Hematopoietic multipotent progenitor cell (in vitro differentiated cells): ENCODE measurements at places on chromosomes 7 and 10. TPM values are rescaled to one million over a fixed set of nuclear protein-coding genes. Genes with fewer than 3 reads are reported as not detected.

DNA sequence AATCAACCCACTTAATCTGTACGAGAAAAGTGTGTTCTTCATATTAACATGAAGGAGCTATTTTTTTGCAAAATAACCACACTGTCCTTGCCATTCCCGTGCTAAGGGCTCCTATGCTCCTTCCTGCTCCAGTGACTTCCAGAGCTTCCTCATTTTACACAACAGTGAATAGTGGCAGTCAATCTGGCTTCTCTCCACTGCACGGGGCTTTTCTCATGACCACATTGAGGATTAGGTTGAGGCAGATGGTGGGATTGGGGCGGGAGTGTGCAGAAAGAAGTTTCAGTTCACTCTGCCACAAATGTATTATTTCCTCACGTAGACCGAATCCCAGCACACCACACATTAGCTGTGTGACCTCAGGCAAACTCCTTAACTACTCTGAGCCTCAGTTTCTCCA, 235.1 kb downstream of the ARHGAP12 start:
- DNase-seq: no peak

- no peak for DNase-seq
Observed at GRCh38 chr7:13560441-13560840, 429.0 kb downstream of the ETV1 start.

GRCh38 chr7:134284952-134285351, 31.8 kb downstream of the SLC35B4 start:
- no peak for DNase-seq

DNA sequence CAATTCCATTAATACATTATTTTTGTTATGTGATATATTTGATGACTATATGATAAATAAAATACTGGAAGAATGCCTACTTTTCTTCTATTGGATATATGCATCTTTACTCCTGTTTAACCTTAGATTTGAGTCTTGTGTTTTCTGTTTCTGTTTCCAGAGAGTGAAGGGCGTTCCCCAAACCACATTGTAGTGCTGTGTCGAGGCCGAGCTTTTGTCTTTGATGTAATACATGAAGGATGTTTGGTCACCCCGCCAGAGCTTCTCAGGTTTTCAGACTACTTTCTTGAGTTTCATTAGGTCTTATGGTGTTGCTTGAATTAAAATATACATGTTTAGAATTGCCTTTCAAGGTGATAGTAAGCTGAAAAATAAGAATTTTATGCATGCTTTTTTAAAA, 23.8 kb downstream of the CROT start:
- DNase-seq: no peak

DNA sequence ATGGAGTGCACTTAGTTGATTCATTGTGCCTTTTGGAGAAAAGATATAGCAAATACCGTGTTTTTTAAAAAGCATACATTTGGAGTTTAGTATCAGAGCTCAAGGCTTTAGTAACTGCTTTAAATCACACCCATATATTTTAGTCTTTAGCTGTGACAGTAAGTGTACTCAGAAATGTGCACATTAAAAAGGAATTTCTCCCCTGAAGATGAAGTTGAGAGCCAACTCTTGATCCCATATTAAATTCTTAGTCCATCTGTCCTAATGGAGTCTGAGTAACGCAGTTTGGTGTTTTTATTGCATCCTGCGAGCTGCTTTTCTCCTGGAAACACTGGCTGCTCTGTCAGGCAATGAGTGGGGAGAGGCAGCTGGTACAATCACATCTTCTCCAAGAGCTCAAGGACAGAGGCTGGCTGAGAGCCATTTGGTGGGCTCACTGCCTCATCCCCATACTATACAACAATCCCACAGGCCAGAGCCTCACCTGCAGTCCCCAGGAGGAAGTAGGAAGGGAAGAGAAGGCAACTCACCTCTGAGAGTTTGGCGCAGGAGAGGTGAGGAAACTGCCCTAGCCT, 473.6 kb upstream of the C7orf33 start:
- DNase-seq: no peak

DNA sequence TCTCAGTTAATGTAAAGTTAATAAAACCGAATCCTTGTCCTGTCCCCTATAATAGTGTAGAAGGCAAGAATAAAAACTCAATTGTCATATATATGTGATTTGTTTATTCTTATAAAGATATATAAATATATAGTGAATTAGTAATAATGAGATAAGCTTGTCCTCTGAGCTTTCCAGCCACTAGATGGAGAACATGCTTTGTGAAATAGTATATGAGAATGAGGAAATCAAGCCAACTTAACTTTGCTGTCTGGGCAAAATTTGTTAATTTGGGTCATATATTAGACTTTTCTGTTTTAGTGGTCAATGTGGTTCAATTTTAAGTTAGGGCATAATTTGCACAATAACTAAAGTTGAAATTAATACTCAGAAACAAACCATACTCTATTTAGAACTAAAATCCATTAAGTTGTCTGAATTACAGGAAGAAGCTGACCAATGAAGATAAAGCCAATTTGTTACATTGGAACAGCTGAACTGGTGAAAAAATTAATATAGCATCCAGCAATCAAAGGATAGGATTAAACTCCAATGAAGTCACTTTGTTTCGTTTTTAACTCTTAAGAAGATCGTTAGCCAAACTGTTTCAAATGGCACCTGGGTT, 595.0 kb downstream of the ARL4A start:
- peak; percentile 12 for DNase-seq

GRCh38 chr10:93066544-93066913, 5.9 kb downstream of the CYP26C1 start:
- DNase-seq: no peak

DNA sequence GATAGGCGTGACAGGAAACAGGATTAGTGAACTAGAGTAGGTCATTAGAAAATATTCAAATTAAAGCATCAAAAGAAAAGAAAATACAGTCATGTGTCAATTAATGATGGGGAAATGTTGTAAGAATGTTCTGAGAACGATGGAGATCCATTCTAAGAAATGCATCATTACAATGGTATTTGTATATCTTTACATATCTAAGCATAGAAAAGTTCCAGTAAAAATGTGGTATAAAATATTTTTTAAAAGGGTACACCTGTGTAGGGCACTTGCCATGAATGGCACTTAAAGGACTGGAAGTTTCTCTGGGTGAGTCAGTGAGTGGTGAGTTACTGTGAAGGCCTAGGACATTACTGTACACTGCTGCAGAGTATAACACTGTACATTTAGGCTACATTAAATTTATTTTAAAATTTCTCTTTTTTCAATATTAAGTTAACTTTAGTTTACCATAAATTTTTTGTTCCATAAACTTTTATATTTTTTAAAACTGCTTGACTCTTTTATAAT, 282.5 kb downstream of the BMPER start:
- no peak for DNase-seq

DNA sequence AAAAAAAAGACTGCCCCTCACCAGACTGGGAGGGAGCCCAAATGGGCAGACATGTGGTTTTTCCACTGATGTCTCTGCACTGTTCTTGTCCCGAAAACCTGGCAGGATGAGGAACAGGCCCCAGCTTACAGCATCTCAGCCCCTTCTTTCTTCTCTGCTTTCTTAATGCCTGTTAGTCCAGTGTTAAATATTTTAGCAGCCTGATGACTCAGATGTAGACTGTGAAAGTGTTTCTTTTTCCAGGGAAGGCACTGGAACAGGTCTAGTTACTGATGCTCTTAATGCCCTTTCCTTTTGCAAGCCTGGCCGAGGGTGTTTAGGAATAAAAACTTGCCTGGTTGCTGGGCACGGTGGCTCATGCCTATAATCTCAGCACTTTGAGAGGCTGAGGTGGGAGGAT, 107.7 kb downstream of the TACC2 start:
- no peak for DNase-seq

DNA sequence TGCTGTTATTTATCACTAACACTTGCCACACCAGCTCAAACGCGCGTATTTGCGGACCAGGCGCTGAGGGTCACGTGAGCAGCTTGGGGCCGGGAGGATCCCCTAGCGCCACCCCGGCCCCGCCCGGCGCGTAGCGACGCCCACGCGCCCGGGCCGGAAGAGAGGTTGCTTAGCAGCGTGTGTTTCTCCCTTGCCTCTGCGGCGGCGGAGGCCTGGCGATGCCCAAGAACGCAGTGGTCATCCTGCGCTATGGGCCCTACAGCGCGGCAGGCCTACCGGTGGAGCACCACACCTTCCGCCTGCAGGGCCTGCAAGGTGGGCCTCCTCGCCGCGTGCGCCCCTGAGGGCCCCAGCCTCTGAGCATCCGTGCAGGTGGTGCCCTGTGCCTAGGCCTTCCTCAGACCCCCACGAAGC, at the start of gene C10orf53:
TSS of gene C10orf53 (plus strand) at position 172 of the 414 bp plus-strand sequence. CDS start at position 219, 47 bp downstream.
- DNase-seq: no peak

DNA sequence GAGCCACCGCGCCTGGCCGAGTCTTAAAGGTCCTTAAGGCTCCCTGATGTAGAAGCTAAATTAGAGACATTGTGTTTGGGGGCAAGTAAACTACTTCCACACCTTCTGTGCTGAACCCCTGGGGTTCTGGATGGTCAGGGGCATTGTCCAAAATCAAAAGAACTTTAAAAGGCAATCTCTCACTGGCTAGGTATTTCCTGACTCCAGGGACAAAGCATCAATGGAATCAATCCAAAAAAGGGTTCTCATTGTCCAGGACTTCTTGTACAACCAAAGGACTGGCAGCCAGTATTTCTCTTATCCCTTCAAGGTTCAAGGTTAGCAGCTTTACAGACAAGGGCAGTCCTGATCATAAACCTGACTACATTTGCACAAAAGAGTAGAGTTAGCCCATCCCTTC, 24.0 kb downstream of the SRPK2 start:
- no peak for DNase-seq

DNA sequence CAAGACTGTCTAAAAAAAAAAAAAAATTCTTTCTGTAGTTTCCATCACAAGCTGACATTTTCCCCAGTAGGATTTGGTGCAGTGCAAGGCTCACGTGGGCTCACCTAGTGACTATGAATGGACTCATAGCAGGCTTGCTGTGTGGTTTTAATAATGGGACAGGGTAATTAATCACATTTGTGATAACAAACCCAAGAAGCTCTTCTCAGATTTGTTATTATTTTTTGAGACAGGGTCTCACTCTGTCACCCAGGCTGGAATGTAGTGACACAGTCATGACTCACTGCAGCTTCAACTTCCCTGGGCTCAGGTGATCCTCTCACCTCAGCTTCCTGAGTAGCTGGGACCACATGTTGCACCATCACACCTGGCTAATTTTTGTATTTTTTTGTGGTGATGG, 40.0 kb downstream of the NACAD start:
- no peak for DNase-seq

DNA sequence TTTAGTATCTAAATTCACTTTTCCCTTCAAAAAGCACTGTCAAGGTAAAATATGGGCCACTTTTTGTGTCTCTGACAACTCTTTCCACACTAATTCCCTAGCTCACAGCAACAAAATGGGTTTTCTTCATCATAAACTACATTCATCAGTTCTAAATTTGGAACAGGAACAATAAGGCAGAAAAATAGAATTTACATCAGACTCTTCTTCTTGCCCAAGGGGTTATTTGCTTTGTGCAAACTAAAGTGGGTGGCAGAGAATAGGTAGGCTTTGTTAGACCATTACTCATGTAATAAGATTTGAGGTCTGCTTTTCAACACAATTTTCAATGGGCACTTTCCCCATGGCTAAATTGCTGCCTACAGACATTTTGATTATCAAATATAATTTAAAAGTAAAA, 17.6 kb upstream of the PPP1R17 start:
- DNase-seq: no peak

GRCh38 chr10:92849234-92849525, 860 bp downstream of the EXOC6 start:
- DNase-seq: no peak

GRCh38 chr7:121027761-121028669, 39.5 kb downstream of the CPED1 start:
- DNase-seq: no peak

DNA sequence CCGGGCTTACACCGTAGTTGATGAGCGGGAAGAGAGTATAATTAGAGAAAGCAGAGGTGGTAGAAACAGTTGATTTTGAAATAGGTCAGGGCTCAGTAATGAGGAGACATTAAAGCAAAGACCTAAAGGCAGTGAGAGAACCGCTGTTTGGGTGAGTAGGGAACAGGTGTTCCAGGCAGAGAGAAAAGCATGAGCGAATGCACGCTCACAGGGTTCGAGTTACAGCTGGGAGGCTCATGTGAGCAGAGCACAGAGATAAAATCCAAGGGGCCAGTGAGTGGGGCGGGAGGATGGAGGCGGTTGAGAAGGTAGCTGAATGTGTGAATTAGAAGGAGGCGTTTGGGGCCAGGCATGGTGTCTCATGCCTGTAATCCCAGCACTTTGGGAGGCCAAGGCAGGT, 39.9 kb downstream of the APBB1IP start:
- DNase-seq: no peak

DNA sequence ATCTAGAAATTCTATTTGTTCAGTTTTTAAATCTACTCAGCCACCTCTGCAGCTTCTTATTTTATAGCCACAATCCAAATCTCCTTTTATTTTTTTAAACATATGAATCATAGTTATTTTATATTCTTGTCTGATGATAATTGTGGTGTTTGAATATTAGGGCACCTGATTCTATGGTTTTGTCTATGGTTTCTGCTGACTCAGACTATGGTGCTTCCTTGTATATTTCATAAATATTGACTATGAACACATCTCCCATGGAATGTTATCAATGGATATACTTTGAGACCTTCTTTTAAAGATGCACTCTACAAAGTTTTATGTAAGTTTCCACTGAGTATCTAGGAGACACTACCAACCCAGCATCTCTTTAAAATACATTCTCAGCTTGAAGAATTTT, 1027.0 kb upstream of the AUTS2 start:
- DNase-seq: no peak

ANKRD1 gene
- not detected for total RNA-seq

ADRA2A gene
- 6.5 TPM for total RNA-seq

AMZ1 gene
- 2.4 TPM for total RNA-seq

SPDYE16 gene
- under 0.01 TPM for total RNA-seq

PRR15 gene
- 15.9 TPM for total RNA-seq

AIFM2 gene
- 1.1 TPM for total RNA-seq

NRP1 gene
- under 0.01 TPM for total RNA-seq

IGFBP1 gene
- total RNA-seq: under 0.01 TPM

RNF32 gene
- total RNA-seq: 0.27 TPM

CTNNA3 gene
- under 0.01 TPM for total RNA-seq
